DMS53 (cell line): ENCODE measurements at places on chromosomes 7 and 10.
A peak's percentile ranks its signal among the peaks of the same experiment; 100 is the strongest.

GRCh38 chr7:1716263-1717094 is 46.4 kb downstream of the ELFN1 start:
- peak; percentile 26 for DNase-seq

- peak; percentile 44 for DNase-seq
Observed at GRCh38 chr10:61702584-61702983, 39.9 kb downstream of the CABCOCO1 start.

DNA sequence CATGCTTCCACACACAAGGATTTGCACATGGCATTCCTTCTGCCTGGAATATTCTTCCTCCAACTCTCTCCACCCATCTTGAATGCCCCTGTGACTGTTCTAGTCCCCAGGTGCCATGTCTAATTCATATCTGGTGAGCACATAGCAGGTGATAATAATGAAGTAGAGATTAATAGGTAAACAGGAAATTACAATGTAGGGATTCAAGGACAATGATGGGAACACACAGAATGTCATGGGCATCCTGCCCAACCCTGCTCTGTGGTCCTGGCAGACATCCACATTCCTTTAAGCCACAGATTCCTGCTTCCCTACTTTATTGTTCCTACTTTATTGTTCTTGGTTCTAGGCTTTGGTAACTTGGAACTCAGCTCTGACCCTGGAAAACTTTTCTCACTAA is 115.8 kb downstream of the THSD7A start:
- DNase-seq: peak; percentile 29

DNA sequence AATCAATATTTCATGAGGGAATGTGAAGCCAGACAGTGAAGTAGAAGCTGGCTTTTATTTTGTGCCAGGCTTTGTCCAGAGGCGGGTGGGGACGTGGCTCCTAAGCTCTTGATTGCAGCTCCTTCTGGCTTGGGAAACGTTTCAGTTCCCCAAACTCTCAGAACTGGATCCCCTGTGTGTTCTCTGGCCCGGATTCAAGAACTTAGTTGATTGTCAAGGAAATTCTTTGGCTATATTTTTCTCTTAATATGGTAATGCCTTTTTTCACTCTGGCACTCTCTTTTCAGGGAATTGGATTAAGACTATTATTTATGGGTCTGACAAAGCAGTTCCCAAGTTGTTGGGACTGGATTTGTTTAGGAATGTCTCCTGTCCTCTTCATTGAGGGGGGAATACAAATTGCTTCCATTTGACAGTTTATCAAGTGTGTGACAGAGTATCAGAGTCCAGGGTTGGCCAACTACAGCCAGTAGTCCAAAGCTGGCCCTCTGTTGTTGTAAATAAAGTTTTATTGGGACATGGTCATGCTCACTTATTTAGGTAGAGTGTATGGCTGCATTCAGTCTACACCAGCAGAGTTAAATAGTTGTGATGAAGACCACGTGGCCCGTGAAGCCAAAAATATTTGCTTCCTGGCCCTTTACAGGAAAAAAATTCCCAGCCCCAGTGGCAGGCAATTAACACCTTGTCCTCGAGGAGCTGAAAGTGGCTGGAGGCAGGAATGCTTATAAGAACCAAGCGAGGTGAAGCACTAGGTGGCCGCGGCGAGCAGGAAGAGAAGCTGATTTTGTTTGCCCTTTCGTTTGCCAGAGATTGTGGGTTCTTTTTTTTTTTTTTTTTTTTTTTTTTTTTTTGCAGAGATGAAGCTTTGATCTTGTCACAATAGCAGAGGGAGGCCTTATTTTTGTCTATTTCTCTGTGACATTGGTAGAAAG is 34.3 kb downstream of the HTRA1 start:
- peak; percentile 84 for DNase-seq

DNA sequence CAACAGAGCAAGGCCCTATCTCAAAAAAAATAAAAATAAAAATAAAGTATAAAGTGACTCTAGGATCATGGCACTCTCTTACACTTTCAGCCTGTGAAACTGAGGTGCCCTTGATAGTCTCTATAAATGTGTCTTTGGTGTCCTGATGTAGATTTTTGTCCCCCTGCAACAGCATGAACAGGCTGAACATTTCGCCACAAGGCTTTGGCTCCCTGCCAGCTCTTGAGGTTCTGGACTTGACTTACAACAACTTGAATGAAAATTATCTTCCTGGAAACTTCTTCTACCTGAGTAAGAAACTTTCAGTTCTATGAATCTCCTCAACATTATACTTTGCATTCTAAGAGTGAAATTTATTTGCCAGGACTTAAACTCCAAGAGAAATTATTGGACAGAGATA is 48.1 kb upstream of the BMS1 start:
- DNase-seq: peak; percentile 17

GRCh38 chr10:128865436-128866195 is 601.4 kb upstream of the MGMT start:
- no peak for DNase-seq

DNA sequence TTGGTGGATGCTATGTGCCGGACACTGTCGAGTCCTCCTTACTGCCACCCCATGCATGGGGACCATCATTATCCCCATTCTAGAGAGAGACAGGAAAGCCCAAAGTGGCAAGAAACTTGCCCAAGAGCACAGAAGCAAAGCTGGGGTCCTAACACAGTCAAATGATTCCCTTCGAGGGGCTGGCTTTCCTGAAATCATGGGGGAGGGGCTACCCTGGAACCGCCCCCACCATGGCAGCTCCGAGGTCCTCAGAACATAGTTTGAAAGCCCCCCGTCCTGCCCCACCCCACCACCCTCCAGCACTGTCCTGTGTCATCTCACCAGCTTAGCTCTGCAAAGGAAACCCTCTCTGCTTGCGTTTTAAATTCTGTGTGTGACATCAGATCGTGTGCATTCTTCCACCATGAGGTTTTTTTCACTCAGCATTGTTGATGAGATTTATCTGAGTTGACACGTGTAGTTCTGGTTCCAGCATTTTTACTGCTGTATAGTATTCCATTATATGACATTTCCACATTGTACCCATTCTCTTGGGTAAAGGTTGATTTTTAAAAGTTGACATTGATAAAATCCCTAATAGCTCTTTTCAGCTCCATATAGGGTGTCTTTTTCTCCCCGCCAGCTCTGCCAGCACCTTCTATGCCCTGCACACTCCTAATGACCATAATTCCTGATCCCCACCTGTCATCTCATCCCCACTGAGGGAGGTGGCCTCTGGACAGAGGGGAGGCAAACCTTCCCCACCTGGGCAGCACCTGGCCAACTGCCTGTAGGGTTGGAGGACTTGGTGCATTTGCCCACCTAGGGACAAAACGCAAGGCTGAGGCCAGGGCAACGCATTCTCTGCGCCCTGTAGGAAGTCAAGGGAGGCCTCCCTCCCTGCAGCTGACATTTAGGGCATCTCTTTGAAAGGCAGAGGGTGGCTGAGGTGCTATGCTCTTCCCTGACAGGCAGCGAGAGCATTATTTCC is 100.2 kb upstream of the GPR26 start:
- DNase-seq: no peak

GRCh38 chr10:89644691-89644966 is 413 bp downstream of the PANK1 start:
- DNase-seq: peak; percentile 83

- DNase-seq: no peak
Observed at GRCh38 chr10:32323051-32323450, 23.9 kb downstream of the EPC1 start.

- no peak for DNase-seq
Observed at GRCh38 chr10:34078017-34078744, 736.9 kb downstream of the PARD3 start.

DNA sequence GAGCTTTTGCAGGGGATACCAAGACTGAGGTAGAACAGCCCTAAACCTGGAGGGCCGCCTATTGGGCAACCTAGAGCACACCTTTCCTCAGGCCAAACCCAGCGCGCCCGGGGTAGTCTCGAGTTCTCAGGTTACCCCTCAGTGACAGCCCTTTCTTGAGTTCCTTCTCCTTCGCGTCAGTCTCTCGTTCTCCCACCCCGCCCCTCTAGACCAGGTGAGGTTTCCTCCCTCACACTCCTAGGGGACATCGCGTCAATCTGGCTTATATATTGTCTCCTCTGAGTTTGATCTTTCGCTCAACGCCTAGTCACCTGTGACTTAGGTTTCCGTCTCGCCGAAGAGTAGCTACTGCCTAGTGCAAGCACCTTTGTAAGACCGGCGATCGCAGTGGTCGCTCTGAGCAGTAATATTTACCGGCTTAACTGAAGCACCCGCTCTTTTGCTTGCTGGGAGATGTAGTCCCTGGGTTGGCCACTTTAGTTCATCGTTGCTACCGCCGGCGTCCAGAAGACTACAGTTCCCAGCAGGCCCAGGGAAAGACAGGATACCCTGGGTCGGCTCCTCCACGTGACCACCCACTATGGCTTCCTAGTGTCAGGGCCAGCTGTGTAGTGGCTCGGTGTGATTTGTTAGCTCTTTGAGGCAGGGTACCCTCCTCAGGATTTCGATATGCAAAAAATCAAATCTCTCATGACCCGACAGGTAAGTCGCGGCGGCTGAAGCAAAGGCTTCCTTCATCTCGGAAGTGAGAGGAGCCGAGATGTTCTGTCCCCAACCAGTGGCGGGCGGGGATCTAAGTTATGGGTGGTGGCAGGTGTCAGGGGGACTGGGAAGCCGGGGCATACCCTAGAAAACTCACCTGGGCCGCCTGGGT is at the start of gene VPS50:
Gene VPS50 (plus strand): TSS at position 568 of the 874 bp plus-strand sequence. CDS start 102 bp downstream, at position 670.
- peak; percentile 99 for DNase-seq

DNA sequence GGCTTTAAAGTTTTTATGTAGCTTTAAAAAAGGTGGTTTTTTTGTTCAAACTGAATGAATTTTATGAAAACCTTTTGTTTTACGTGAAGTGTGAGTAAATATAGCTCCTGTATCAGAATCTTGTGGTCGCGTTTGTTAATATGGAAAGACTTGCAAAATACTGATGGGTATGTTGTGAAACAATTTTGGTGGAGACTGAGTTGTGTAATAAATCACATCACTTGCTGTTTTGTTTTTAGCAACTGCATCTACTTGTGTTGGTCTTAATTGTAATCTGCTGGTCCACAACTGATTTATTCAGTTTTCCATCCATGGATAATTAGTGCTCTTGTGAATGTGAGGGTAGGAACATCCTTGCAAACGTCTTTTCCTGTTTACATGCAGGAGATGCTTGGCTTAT is 10.5 kb downstream of the PLXDC2 start:
- no peak for DNase-seq

- no peak for DNase-seq
Observed at GRCh38 chr10:127648885-127649284, 88.1 kb upstream of the FOXI2 start.

DNA sequence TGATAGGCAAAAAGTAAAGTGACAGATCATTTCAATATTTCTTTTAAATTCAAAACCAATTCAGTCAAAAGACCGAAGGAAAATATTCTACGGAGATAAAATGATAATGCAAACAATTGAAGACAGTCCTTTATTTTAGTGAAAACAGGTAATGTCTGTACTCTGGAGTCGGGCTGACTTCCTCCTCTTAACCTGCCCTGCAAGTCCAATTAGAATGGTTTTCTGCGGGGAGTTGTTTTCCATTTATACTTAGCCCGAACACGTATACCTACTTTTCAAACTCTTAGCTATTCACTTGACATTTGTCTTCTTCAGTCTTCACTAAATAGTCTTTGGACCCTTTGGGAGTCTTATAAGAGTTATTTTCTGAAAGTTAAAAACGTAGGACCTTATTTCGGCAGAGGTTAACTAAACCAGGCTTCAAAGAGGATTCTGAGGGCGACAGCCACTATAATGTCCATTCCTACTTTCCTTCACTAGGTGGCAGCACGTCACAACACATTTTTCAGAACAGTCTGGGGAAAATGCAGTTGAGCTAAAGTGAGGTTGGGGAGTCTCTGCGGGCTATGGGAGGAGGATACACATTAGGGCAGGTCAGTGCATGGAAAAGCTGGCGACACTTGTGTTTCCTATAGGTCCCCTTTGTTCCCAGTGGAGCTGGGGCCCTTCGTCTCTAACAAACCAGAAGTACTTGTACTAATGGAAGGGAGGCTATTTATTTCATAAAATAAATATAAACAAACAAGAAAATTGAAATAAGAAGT is 472.0 kb downstream of the KCNMA1 start:
- DNase-seq: peak; percentile 87

DNA sequence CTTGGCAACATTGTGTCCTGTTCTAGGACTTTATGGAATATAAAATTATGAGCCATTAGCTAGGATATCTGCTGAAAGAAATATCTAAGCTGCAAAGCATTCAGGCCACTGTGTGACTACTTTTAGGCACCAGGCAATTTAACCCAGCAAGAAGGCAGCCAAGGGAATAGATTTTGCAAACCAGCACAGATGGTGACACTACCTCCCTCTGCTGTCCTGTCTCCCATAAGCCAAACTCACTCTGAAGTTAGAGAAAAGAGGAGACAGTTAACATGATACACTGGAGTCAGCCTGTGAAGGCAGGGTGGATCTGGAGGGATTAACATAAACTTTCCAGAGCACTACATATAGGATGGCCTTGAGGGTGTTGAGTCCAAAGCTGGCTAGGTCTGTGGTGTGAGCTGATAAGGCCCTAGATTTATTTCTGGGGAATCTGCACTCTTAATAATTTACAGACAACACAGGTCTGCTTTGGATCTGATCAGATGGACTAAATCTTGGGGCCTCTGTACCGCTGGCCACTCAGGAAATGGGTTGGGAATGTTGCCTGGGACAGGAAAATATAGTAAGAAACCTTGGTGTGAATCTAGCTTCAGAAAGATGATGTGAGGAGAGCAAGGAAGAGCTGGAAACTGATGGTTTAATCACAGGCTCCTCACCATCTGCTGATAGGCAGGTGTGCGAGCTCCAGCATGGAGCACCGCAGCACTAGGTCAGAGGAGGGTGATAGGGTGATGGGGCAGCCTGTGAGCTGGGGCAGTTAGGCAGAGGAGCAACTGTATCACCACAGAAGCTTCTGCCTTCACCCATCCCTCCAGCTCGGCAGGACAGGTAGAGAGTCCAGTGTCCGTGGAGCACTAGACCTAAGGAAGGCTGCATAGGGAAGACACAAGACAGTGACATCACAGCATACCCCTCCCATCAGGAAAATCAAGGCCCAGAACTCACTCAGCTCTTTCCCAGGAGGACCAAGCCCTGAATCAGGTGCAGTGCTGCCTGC is 229.9 kb upstream of the PRSS1 start:
- DNase-seq: no peak

- DNase-seq: no peak
Observed at GRCh38 chr7:30352169-30352568, 67.8 kb downstream of the ZNRF2 start.

DNA sequence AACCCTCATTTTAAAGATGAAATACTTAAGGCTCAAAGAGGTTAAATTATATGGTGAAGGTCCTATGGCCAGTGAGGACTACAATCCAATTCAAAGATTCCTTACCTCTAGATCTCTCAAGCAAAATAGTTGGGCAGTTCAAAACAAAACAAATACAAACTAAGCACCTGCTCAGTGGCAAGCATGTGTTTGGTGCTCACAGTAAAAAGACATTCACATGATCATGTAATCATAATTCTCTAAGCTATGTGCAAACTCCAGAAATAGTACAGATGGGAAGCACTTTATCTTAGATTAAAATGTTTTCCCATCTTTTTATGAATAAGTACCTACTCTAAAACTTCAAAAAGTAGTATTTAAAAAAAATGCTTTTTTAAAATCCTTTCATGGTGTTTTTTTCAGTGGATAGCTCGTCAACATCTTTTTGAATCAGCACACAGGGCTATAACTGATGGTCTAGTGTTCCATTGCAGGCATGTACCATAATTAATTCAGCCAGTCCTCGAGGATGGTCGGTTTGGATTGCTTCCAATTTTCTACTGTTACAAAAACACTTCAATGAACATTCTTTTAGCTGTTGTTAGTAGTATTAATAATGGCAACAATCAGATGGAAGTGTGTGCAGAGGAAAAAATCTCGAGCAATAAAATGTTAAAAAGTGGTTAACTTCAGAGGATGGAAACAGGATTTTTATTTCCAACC is 58.4 kb downstream of the CHCHD3 start:
- no peak for DNase-seq

GRCh38 chr7:100127866-100128636 is 1.3 kb downstream of the MBLAC1 start:
- peak; percentile 75 for DNase-seq
